Panc1 (cell line): ENCODE measurements at places on chromosomes 3 and 15.

DNA sequence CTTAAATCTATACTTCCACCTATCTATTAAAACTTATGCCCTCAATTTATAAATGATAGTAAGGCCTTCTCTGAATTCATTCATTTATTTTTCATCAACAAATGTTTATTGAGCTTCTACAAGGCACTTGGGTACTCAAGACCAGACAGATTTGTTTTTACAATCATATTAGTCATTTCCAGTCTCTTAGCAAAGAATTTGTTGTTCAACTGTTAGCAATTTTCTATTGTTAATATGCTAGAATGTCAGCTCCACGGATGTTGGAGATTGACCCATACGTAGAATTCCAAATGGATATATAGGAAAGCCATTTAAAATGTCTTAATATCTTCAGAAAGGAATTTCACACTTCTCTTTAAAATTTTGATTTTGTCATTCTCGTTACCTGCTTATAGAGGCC lies 36.7 kb downstream of the ZBTB38 start:
- DNase-seq = no peak

- no peak for DNase-seq
These were observed 70.7 kb upstream of the LARS2 start for GRCh38 chr3:45317710-45318109.

- no peak for DNase-seq
These were observed 152.2 kb downstream of the CFAP20DC start for GRCh38 chr3:58897646-58898045.

- no peak for DNase-seq
These were observed 82.8 kb downstream of the SMAD3 start for GRCh38 chr15:67148196-67148701.

DNA sequence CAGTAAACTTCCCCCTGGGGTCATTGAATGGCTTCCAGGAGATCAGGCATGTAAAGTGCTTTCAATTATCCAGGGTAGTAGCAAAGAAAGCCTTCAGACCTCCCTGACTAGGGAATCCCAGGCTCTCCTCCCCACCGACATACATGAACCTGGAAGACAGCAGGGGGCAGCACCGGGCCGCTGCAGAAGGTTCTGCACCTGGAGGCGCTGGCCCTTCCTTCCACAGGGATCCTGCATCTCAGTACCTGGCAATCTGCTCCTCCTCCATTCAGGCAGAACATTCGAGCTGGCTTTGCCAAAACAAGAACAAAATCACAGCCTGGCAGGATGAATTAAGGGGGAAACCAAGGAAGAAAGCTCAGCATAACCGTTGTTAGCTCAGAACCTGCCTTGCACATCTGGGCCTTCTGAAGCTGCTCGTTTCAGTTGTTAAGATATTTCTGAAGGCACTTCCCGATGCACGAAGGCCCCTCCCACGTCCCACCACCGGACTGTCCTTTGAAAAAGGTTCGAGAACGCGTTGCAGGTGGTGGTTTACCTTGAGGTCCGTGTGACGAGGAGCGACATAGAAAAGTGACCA lies 237.7 kb downstream of the SLCO3A1 start:
- DNase-seq = no peak

DNA sequence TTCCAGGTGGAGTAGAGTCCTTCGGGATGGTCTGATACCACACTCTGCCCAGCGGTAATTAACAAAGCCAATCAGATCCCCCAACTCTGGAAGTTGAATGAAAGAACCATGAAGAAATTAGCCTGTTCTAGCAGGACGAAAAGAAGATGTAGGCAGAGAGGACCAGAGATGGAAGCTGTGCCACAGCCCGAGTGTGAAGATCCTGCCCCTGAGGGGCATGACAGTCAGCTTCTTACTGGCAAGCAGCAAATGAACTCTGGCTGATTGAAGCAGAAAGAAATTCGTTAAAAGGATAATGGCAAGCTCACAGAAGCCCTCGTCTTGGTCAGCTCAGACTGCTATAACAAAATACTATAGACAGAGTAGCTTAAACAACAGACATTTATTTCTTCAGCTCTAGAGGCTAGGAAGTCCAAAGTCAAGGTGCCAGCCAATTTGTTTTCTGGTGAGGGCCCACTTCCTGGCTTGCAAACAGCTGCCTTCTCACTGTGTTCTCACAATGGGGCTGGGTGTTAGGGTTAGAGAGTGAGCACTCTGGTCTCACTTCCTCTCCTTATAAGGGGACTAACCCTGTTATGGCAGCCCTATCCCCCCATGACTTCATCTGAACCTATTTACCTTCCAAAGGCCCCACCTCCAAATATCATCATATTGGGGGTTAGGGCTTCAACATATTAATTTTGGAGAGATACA lies 307.1 kb downstream of the VPS13C start:
- no peak for DNase-seq

GRCh38 chr3:82627733-82628132 lies 866.3 kb upstream of the GBE1 start:
- DNase-seq = no peak

DNA sequence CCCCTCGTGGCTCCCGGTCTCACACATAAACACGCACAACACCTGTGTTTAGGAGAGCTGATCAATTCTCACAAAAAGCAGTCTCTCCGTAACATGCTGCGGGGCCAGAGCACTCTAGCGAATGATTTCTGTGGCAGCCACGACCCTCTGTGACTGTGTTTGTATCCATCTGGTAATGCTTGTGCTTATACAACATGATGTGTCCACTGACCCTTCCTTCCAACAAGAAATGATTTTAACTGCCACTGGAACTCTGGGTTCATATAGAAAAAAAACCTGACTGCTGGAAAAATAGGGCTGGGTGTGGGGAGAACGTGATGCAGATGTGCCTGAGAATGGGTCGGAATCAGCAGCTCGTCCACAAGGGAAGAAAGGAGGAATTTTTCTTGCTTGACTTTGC lies 410.2 kb downstream of the GAP43 start:
- DNase-seq = no peak

- no peak for DNase-seq
These were observed 91.6 kb downstream of the RASA2 start for GRCh38 chr3:141578202-141578973.

- DNase-seq = no peak
These were observed 541.0 kb downstream of the PLOD2 start for GRCh38 chr3:145620002-145620401.

DNA sequence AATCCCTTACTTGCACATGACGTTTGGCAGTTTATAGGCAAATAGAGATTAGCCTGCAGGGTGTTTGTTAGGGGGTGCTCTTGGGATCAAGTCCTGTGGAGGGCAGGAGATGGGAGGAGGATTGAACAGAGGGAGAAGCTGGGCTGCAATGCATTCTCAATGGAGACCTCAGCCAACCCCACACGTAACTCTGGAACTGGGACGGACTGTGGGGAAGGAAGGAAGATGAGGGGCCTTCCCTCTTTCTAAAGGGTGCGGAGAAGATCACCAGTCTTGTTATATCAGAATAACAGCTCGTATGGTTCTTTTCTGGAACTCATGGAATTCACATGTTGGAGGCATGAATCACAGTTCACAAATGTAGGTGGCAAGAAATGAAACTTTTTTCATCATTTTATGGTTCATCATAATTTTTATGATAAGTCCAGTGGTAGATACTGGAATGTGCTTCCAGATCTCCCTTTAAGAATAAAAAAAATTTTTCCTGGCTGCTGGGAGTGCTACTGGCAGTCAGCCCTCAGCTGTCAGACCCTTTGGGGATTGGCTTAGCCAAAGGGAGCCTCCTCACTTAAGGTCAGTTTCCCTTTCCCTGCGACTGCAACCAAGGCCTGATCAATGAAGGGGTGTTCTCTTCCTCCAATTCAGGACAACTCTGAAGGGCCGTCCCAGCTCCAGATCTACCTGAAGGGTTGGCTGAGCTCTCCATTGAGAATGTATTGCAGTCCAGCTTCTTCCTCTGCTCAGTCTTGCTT lies 20.5 kb upstream of the LYZL4 start:
- no peak for DNase-seq

DNA sequence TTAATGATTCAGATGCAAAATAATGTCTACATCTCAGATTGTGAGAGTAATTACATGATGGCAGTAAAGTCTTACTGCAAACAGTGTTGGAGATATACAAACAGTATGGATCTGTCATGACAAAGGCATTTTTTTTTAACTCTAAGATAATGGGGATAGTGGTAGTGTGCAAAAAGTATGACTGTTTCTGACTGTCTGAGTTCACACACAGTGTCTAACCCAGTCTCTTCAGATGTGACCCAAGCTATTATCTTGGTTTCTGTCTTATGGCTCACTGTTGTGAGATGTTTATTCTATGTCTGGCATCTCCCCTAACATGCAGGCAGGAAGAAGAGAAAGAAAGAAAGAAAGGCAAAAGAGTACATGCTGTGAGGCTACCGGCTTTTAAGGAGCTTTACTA lies 17.0 kb downstream of the RPL39L start:
- DNase-seq = no peak

GRCh38 chr3:53588122-53588521 lies 93.7 kb downstream of the CACNA1D start:
- peak; percentile 7 for DNase-seq

GRCh38 chr15:57903626-57904025 lies 161.9 kb downstream of the ALDH1A2 start:
- no peak for DNase-seq

DNA sequence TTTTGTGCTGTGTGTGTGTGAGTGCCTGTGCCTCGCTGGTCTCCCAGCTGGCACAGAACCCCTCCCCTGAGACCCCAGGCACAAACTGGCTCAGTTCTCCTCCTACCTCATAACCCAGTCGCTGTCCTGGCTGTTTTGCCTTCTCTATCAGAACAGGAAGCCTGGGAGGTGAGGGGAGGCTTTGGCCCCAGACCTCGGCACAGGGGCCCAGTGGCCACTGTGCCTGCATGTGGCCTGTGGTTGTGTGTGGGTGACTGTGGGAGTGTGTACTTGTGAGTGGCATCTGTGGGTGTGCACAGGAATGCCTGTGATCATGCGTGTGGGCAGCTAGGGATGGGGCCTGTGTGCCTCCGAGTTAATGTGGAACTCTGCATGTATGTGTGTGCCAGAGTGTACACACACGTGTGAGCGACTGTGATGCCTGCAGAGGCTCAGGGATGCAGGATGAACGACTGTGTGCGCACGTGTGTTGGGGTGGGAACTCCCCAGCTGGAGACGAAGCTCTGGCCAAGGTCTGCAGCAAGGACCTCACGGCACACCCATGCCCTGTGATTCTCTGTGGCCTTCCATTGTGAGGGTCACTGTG lies 32.3 kb downstream of the PSTPIP1 start:
- no peak for DNase-seq

- no peak for DNase-seq
These were observed 1.3 kb downstream of the BHLHE40 start for GRCh38 chr3:4980229-4981203.

GRCh38 chr3:157175691-157176507 lies 16.0 kb upstream of the CCNL1 start:
- DNase-seq = no peak

- no peak for DNase-seq
These were observed 80.8 kb upstream of the PROK2 start for GRCh38 chr3:71865727-71866126.

DNA sequence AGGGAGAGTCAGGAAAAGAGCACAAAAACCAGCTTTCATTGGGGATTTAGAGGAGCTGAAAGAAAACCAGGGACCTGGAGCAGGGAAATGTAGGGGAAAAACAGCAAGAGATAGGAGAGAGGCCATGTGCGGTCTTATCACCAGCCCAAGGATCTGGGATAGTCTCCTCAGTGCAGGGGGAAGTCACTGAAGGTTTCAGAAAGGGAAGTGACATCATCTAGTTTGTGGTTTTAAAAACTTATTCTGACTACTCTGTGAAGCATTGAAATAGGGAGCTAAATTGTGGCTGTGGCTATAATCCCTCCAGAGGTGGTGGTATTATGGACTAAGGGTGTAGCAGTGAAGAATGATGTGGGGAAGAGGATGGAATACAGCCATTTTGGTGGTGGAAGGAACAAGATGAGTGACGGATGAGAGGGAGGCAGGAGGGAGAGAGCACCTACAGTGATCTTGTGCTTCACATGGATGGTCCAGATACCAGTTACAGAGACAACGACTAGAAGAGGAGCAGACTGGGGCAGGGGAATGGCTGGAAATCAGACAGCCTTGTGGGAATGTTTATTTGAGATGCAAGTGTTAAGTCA lies 72.7 kb downstream of the HMG20A start:
- no peak for DNase-seq

- DNase-seq = no peak
These were observed 14.0 kb downstream of the ABHD5 start for GRCh38 chr3:43704697-43705096.

GRCh38 chr3:11514191-11514821 lies 129.4 kb downstream of the VGLL4 start:
- DNase-seq = no peak

GRCh38 chr3:158912621-158913020 lies 110.8 kb downstream of the MFSD1 start:
- DNase-seq = no peak

DNA sequence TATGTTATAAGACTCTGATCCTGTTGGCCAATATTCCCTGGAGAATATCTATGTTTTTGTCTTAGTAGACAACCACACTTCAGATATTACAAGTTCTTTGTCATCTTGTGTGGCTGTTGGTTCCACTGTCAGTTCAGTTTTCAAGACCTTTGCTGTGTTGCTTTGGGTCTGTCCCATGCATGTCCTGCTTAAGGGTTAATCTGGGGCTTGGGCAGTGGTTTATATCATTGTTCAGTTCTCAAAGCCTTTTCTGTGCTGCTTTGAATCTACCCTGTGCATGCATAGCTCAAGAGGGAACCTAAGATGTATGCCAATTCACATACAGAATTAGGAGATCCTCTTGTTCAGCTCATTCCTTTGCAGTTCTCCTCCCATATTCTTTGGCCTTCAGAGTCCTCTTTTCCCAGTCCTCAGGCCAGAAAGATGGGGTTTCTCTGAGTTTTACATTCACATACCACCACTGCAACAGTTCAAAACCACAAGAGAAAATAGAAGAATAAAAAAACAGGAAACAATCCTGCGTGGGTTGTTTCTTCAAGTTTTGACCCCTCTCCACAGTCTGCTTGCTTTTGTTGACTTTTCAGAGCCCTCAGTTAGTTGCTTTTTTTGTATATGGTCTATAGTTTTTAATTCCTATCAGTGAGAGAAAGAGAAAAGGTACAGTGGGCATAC lies 21.6 kb downstream of the BUB1B start:
- no peak for DNase-seq

DNA sequence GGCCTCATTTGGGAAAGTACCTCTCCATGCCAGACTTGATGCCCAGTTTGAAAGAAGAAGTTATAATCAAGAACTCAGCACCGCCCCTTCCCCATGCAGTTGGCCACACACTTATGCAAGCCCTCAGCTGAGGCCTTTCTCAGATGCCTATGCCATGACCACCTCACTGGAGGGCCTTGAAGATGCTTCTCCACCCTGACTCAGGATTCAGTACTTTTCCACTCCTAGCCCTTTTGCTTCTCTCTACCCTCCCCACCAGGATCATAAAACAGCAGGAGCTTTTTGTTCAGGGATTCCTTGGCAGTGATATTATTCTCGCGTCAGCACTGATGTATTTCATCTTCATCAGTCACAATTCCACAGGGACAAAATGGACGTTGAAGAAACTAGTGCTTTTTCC lies 313.5 kb downstream of the PYDC2 start:
- DNase-seq = no peak

GRCh38 chr15:43410572-43411214 lies 39.8 kb downstream of the TUBGCP4 start:
- no peak for DNase-seq
